Iris pigment epithelial cell (primary cell): ENCODE measurements at places on chromosomes 3 and 15.

DNA sequence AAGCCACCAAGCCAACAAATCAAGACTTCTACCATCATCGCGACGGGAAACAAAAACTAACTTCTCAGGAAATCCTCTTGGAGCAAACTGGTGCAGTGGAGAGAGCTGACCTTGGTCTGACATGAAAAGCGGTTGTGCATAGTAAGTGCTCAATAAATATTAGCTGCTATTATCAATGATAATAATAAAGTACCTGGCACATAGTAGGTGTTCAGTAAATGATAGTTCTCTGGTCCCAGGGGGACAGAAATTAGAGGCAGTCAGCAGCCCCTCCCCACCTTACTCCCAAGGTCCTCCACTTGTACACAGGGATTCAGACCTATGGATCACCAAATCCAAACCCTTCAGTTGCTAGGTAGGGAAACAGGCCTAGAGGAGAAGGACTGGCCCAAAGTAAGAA is 6.0 kb upstream of the CSK start:
- no peak for DNase-seq

DNA sequence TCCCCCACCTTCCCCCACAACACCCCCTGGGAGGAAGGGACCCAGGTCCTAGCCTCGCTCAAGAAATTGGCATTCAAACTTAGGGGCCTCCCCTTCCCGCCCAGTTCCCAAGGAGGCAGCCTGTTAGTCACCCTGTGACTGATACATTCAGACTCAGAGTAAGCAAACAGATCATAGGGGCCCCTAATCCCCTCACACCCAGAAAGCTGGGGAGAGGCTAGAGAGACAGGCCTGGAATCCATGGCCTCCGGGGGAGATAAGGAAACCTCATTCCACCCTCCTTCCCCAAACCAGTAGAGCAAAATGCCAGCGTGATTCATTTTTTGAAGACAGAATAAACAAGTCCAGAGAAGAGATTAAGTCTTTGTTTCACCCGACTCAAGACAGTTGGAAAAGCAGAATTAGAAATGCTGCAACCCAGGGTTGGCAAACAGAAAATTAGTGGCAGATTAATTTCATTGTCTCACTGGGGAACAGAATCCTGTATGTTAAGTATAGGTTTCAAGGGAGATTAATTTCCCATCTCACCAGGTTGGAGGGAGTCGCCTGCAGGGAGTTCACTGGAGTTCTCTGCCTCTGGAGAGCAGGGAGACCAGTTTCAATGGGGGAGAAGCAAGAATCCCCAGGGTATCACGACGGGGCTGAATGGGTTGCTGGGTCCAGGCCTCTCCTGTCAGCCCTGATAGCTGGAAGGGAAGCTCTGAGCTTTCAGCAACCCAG is 268.3 kb downstream of the UACA start:
- DNase-seq = peak; percentile 99

DNA sequence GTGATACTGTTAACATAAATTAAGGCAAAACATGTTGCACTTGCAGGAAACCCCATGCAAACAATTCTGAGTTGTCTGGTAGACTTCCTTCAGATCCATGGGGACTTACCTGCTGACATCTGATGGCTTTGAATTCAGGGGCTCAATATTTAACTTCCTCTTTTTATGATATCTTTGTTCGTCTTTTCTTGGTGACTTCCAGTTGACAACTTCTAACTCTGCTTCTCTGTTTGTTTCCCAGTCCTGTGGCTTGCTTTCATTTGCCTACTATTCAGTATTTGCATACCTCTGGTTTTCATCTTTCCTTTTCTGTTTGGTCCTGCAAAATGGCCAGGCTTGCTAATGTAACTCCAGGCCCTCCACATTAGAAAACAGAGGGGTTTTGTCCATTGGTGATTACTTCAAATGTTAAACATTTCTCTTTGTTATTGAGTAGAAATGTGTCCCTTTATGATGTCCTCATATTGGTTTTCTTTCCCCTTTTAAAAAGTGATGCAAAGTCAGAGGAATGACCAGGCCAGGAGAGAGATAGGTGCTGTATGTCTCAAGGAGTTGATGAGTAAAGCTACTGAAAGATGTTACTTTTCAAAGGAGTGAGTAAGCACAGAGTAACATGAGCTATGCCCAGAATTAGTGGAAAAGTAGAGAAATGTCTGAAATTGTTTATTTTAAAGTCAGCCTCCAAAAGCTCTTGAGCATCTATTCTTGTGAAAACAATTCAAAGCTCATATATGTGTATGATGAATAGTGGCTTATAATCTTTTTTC is 335.9 kb downstream of the LPP start:
- peak; percentile 92 for DNase-seq

GRCh38 chr3:196694941-196695848 is 16.9 kb downstream of the CEP19 start:
- DNase-seq = no peak
